ENCODE measurements at places on chromosomes 2 and 18. TPM values are rescaled to one million over a fixed set of nuclear protein-coding genes. Genes with fewer than 3 reads are reported as not detected.

DNAJC5G gene
- not detected for total RNA-seq

ANKMY1 gene
- total RNA-seq, result 10.8 TPM

DAPL1 gene
- total RNA-seq, result 1.4 TPM

DES gene
- total RNA-seq, result 0.70 TPM

RAB12 gene
- 41.3 TPM for total RNA-seq

NOTO gene
- total RNA-seq, result not detected

VWA3B gene
- total RNA-seq, result not detected

DNA sequence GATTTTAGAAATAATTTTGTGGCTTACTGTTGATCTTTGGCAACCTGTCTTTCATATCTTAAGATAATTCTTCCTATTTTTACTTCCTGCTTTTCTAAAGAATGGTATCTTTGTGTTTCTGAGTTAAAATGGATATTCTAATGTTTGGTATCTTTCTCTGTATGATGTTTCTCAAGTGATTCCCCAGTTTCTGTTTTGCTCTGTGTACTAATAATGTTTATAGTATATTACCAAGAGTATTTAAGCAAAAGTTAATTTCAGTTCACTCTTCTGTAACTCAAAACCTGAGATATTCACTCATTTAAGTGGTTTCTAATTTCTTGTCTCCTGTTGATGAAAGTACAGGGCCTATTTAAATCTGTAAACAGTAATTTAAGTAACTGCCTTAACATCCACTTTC is 58.3 kb downstream of the CCDC150 start:
- DNase-seq, result no peak
- no peak overlapping the region for H3K27ac ChIP-seq
- H3K36me3 ChIP-seq, result no peaks in the 10 kb centered on the region
- no peaks in the 10 kb centered on the region for H3K27me3 ChIP-seq
- no peaks in the 10 kb centered on the region for H3K4me1 ChIP-seq

GRCh38 chr18:33611525-33612135 is 33.6 kb downstream of the ASXL3 start:
- H3K27ac ChIP-seq, result peak overlapping the region; percentile 56
- no peaks in the 10 kb centered on the region for H3K36me3 ChIP-seq
- peaks cover 14% of the 10 kb centered on the region for H3K4me1 ChIP-seq
- H3K4me3 ChIP-seq, result peak overlapping the region; percentile 46
- no peak for DNase-seq

GRCh38 chr2:96320728-96321622 is 4.1 kb upstream of the ITPRIPL1 start:
- H3K36me3 ChIP-seq, result no peaks in the 10 kb centered on the region
- peak overlapping the region; percentile 17 for H3K27ac ChIP-seq
- H3K4me1 ChIP-seq, result peaks cover 25% of the 10 kb centered on the region
- H3K4me3 ChIP-seq, result peak overlapping the region; percentile 85
- no peak for DNase-seq
- H3K27me3 ChIP-seq, result peaks cover 18% of the 10 kb centered on the region

DNA sequence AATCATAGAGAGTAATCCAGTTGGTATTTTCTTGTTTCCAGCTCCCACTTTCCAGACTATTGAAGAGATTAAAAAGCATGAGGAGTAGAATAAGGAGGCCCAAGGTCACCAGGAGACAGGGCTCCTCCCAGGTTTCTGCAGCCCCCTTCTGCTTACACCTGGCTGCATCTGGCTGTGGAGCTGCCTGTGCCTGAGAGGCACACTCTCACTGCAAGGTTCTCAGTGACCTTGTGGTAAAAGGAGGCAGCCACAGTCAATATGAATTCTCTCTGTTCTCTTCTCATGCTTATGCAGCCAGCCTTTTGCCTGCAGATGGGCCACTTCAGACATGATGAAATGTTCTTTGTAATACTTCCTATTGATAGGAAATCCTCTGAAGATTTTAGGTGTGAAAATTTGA is 233.7 kb downstream of the MYO3B start:
- peaks cover 6% of the 10 kb centered on the region for H3K4me1 ChIP-seq
- H3K27me3 ChIP-seq, result peaks cover 54% of the 10 kb centered on the region
- no peak overlapping the region for H3K27ac ChIP-seq
- peaks cover 6% of the 10 kb centered on the region for H3K36me3 ChIP-seq

DNA sequence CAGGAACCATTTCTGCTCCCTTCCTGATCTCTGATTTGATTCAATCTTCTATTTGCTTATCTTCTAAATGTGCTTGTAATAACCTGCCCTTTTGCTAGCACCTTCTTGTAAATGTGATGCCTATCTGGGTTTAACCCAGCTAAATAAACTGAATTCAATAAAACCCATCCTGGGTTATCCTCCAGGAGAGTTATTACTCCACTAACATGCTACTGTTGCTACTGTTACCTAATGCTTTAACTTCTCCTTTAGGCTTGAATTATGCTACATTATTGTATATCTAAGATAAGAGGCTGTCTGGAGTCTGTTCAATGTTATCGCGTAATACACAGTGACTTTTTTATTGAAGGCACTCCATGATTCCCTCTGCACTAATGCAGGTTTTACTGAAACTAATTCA is 206.5 kb upstream of the CTAGE1 start:
- no peaks in the 10 kb centered on the region for H3K4me1 ChIP-seq
- no peaks in the 10 kb centered on the region for H3K27me3 ChIP-seq
- H3K36me3 ChIP-seq, result peaks cover 2% of the 10 kb centered on the region
- H3K27ac ChIP-seq, result no peak overlapping the region

GRCh38 chr2:197647961-197648690 is 27.3 kb downstream of the RFTN2 start:
- peaks cover 4% of the 10 kb centered on the region for H3K4me1 ChIP-seq
- H3K27me3 ChIP-seq, result no peaks in the 10 kb centered on the region
- H3K36me3 ChIP-seq, result peaks cover 16% of the 10 kb centered on the region
- no peak overlapping the region for H3K27ac ChIP-seq

DNA sequence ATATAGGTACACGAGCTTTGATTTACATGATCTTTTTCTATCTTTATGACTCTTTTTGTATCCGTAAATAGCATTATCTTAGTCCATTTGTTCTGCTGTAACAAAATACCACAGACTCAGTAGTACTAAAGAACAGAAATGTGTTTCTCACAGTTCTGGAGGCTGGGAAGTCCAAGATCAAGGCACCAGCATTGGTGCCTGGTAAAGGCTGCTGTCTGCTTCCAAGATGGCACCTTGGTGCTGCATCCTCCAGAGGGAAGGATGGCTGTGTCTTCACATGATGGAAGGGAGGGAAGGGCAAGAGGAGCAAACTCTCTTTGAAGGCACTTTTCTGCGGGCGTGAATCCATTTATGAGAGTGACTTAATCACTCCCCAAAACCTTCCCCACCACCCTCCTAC is 36.0 kb downstream of the EIF5B start:
- H3K27me3 ChIP-seq, result no peaks in the 10 kb centered on the region
- H3K27ac ChIP-seq, result no peak overlapping the region
- no peaks in the 10 kb centered on the region for H3K4me1 ChIP-seq
- H3K4me3 ChIP-seq, result no peak overlapping the region
- H3K36me3 ChIP-seq, result peaks cover 49% of the 10 kb centered on the region
- DNase-seq, result no peak

DNA sequence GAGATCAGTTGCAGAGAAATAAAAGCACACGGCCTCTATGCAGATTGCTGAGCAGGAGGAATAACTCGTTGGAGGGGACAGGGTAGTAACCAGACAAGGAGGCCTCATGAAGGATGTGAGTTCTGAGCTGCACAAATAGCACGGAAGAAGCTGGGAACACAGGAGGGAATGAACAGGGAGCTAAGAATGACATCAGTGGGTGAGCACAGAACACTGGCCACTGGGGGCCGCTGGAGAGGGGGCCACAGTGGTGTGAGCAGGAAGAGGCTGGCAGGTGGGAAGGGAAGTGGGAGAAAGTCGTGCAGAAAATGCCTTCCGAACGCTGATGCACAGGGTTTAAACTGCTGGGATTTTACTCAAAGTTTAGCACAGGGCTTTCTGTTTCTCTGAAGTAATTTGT is 61.0 kb downstream of the ZAP70 start:
- no peak overlapping the region for H3K27ac ChIP-seq
- H3K4me1 ChIP-seq, result no peaks in the 10 kb centered on the region
- H3K36me3 ChIP-seq, result peaks cover 29% of the 10 kb centered on the region
- no peak overlapping the region for H3K4me3 ChIP-seq
- DNase-seq, result no peak

DNA sequence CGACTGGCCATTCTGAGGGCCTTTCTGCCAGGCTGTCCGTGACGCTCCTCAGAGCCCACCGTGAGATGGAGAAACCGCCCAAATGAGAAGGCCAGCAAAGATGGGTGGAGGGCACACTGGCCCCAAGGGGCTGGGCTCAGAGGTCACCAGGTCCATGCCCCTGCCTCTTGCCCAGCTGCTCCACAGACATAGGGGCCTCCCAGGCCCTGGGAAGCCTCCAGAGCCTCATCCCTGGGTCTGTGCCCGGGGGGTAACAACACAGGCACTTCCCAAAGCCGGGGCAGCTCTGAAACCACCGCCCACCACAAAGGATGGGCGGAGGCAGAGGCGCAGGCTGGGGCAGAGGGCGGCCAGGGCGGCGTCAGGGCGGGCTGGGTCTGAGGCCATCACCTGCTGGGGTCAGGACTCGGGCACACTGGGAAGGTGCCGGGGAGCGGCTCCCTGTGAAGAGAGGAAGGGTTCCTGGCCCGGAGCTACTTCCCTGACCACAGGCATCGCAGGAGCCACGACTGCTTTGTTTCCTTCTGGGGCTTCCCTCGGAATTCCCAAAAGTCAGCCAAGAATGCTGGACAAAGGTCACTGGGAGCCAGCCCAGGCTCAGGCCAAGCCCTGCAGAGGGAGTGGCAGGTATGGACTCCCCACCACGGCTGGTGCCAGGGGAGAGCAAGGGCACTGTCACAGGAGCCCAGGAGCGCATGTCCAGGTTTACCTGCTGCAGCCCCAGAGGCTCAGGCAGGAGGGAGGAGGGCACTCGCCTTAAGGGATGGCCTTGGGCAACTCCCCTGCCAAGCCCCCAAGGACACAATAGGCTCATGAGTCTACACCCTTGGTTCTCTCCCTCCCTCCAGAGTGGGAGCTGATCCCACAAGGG is 9.4 kb downstream of the CYP26B1 start:
- no peaks in the 10 kb centered on the region for H3K27me3 ChIP-seq
- no peaks in the 10 kb centered on the region for H3K36me3 ChIP-seq
- no peak overlapping the region for H3K4me3 ChIP-seq

GRCh38 chr2:38202713-38203445 is 126.9 kb upstream of the CYP1B1 start:
- DNase-seq, result no peak
- no peak overlapping the region for H3K27ac ChIP-seq
- no peaks in the 10 kb centered on the region for H3K36me3 ChIP-seq
- H3K4me3 ChIP-seq, result no peak overlapping the region

DNA sequence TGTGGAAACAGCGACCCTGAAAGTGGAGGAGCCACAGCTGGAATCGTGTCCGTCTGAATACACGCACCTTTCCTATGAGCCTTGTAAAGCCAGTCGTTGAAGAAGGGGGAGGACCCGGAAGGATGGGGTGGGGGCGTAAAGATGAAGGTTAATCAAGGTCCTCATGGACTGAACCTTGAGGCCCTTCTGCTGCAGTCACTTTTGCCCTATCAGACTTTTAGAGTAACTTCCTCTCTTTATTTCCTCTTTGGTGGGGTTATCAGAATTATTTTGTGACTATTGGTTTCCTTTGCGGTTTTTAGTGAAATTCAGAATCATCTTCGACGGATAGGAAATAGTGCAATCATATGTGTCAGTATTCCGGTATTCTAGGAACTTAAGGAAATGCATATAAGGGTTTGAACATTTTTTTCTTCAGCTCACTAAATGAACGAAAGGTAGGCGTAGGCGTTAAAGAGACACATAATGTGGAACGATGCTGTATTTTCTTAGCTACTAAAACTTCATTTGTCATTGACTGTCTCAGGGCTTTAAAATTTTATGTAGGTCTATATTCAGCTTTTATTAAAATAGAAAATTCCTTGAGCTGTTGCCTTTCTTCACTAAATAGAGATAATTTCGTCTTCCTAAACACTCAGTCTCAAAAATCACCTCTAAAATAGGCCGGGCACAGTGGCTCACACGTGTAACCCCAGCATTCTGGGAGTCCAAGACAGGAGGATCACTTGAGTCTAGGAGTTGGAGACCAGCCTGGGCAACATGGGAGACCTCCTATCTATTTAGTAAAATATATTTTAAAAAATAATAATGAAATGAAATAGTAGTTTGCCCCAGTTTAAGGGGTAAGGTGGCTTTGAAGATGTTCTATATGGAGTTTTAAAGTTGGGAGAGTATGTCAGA is 1.4 kb upstream of the YES1 start:
- H3K4me3 ChIP-seq, result peak overlapping the region; percentile 90
- no peaks in the 10 kb centered on the region for H3K27me3 ChIP-seq
- H3K27ac ChIP-seq, result peak overlapping the region; percentile 98

DNA sequence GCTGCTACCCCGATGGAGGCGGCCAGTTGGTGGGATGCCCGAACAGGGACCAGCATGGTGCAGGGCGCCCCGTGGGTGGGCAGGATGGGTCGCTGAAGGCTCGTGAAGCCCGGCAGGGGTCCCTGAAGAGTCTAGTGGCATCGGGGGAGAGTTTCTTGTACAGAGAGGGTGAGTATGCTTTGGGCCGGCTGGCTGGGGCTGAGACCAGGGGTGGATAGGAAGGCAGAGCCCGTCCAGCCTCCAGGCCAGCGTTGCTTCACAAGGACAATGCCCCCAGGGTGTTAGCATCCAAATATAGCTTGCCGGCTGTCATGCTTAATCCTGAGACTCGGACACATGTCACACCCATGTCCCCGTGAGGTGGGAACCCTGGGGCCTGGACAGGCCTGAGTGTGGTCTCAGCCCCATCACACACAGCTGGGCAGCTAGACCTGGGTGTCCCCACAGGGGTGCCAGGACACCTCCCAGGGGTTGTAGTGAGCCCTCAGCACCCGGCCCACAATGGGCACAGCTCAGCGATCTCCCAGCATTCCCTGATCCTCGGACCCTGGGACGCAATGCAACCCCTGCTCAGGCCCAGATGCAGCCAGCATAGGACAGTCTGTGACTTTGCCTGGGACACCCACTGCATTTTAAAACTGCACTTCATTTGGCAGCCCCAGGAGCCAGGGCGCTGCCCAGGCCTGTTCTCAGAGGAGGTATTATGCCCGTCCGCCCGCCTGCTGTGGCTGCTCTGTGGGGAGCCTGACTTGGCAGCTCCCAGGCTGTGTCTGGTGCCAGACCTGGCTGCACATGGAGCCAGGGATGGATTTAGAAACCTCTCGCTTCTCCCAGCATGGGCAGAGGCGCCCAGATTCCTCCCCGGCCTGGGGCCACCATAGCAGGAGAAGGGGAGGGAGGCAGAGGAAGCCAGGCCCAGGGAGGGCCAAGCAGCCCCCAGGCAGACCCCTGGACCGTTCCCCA is 36.4 kb downstream of the RAMP1 start:
- DNase-seq, result peak; percentile 96
- H3K27ac ChIP-seq, result peak overlapping the region; percentile 95
- peaks cover 3% of the 10 kb centered on the region for H3K36me3 ChIP-seq
- H3K27me3 ChIP-seq, result no peaks in the 10 kb centered on the region
- H3K4me1 ChIP-seq, result peaks cover 73% of the 10 kb centered on the region

- no peaks in the 10 kb centered on the region for H3K27me3 ChIP-seq
- no peak overlapping the region for H3K4me3 ChIP-seq
- H3K4me1 ChIP-seq, result no peaks in the 10 kb centered on the region
- no peak for DNase-seq
- no peak overlapping the region for H3K27ac ChIP-seq
- H3K36me3 ChIP-seq, result no peaks in the 10 kb centered on the region
These were observed 54.3 kb downstream of the TTC32 start for GRCh38 chr2:19847486-19847885.

- no peaks in the 10 kb centered on the region for H3K36me3 ChIP-seq
- no peaks in the 10 kb centered on the region for H3K4me1 ChIP-seq
- H3K4me3 ChIP-seq, result no peak overlapping the region
- H3K27me3 ChIP-seq, result peaks cover 2% of the 10 kb centered on the region
- H3K27ac ChIP-seq, result no peak overlapping the region
- DNase-seq, result no peak
These were observed 126.5 kb downstream of the GPR39 start for GRCh38 chr2:132542953-132543569.
